Ureter (tissue), 1 donor: ENCODE measurements at places on chromosomes 4 and X. TPM values are rescaled to one million over a fixed set of nuclear protein-coding genes. Genes with fewer than 3 reads are reported as not detected.

Gene HSFX4
- total RNA-seq: not detected

Gene SSX4B
- not detected for total RNA-seq

Gene SLC10A6
- 1.6 TPM for total RNA-seq

Gene SLC2A9
- 67.5 TPM for total RNA-seq

Gene NXF2
- total RNA-seq: not detected

Gene OTUD6A
- total RNA-seq: not detected

GRCh38 chr4:120526033-120526432 is 396.5 kb downstream of the PRDM5 start:
- no peak for DNase-seq

DNA sequence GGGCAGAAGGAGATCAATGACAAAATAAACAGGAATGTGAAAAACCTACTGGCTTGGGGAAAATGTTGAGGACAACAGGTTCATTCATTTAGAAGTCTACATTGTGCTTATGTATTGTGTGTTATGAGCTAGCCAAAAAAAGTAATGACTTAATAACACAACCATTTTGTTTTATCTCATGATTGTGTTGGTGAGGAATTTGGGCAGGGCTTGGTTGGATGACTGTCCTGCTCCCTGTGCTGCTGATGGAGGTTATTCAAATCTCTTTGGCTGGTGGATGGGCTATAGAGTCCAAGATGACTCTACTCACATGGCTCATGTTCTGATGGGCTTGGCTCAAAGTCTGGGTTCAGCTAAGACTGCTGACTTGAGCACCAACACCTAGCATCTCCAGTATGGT is 116.3 kb downstream of the HS3ST1 start:
- DNase-seq: no peak

GRCh38 chr4:178414881-178415446 is 972.7 kb upstream of the AGA start:
- DNase-seq: no peak

DNA sequence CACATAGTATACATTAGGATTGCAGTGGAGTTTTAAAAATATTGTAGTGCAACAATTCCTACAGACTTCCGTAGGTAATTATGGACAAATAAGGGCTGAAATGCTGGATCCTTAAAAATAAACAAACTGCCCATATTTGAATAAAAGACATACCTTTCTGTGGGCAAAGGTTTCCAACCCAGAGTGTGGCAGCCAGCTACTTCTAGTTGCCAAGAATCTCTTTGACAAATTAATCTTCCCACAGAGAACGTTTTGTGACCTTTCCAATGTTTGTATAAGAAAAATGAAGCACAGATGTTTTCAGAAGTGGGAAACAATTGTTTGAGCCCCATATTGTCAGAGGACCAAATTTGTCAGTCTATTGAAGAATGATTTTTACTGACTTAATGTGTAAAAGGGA is 21.1 kb downstream of the GRPR start:
- DNase-seq: no peak

- DNase-seq: no peak
Observed at GRCh38 chr4:161721947-161722346, 441.9 kb downstream of the FSTL5 start.

DNA sequence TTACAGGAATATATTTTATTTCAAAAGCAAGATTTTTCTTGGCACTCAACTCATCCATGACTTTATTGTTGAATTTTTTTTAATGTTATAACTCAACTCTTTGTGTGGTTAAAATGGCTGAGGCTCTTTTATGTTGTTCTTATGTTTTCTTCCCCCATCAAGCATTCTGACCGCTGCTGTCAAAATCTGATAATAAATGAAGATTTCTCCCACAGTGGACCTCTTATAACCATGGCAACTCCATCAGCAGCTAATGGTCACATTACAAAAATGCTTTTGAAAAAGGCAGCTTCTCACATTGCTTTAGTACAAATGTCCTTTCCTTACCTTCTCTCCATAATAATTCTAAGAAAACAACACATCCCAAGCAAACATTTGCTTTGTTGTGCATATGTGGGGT is 96.0 kb upstream of the ATOH1 start:
- DNase-seq: no peak

DNA sequence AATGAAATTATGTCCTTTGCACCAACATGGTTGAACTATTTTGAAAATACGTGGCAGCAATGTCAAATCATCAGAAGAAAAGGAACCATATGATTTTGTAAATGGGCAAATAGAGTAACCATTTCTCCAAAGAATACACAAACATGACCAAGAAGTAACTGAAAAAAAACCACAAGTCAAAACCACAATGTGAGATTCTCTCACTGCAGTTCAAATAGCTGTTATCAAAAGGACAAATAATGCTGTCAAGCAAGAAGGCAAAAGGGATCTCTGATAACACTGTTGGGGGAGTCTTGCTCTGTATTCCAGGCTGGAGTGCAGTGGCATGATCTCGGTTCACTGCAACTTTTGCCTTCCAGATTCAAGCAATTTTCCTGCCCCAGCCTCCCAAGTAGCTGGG is 280.8 kb upstream of the ZCCHC13 start:
- DNase-seq: no peak

GRCh38 chrX:135425026-135425965 is 3.6 kb downstream of the SMIM10L2A start:
- DNase-seq: no peak

DNA sequence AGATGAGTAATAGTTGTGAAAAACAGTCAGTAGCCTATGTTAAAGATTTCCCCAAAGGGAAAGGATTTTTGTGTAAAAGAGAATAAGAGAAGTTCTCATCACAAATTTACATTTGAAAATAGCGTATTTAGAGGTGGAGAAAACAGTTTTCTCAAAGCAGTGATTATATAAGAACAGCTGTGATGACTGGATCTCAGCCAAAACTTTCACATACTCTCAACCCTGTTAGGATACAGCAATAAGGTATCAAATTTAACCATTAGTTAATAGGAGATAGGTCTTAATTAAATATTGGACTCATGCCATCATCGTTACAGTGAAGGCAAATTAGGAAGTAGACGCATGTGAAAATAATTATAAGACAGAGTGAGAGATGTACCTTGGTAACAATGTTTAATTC is 622.7 kb downstream of the PCDH18 start:
- no peak for DNase-seq

DNA sequence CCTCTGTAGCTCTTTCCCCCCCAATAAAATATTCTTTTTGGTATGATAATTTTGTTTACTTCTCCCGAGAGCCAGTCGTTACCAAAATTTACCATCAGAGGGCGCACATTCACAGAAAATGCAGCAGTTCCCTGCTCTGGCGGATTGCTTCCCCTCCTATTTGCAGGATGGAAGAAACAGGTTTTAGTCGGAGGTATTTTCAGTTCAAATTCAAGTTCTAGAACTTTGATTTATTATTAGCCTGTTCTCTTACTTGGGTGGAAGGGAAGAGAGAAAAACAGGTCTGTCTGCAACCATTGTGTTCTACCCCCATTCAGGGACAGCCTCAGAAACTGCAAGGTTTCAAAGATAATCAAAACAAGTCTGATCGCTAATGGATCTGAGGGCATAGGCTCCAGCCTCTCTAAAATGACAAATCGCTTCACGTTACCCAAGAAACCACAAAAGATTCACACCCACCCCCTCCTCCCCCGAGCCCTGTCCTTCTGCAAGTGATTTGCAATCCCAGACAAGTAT is 263.8 kb upstream of the RPS6KA3 start:
- DNase-seq: peak; percentile 65

DNA sequence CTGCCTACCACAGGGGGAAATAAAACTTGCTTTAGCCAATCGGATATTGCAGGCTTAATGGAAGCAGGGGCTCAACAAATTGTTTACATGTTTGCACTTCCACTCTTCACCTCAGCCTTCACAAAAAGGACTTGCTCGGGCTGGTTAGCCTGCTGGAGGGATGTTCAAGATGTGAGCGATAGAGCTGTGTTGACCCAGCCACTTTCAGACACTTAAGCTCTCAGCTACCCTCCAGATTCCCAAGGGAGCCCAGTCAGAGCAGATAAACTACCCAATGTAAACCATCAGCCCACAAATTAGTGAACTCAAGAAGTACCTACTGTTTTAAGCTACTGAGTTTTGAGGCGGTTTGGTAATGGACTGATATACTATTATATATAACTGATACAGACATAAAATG is 508.4 kb upstream of the FTHL17 start:
- DNase-seq: no peak

GRCh38 chrX:51837451-51837850 is 56.0 kb upstream of the MAGED1 start:
- no peak for DNase-seq

GRCh38 chr4:152676052-152676854 is 3.5 kb downstream of the TMEM154 start:
- no peak for DNase-seq
